ENCODE measurements at places on chromosomes 4 and X. TPM values are rescaled to one million over a fixed set of nuclear protein-coding genes. Genes with fewer than 3 reads are reported as not detected.

Gene CFI
- 76.1 TPM for polyA plus RNA-seq

Gene IRAK1
- 62.3 TPM for polyA plus RNA-seq

DNA sequence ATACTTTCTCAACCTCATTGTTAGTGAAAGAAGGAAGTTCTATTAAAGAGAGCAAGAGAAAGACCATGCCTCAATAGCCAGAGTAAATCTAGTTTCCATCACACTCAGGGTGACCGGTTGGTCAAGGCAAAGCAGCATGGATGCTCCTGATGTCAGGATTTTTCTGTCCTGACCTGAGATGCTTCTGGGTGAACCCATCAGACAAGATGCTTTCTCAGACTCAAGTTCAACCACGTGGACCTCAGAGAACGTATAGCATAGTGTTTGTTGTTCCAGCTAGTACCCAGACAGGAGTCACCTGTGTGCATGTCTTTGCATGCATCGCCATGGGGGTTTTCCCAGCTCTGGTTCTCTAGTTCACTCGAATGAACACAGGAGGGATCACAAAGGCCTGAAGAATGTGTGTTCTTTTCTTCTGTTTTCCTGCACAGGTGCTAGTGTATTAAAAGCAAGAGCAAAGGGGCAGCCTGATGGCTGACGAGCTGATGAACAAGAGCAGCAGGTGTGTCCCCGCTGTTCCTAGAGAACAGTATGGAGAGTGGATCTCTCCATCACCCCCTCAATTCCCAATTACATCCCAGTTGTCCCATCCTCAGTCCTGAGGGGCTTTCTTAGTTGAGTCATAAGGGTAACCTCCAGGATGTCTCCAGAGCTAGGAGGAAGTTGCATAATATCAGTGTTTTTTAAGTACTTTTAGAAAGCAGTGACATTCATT, 110.5 kb upstream of the ENPP6 start:
- DNase-seq: no peak

GRCh38 chr4:120921456-120922380, 808 bp downstream of the PRDM5 start:
- DNase-seq: no peak

GRCh38 chr4:35993606-35994005, 250.7 kb downstream of the ARAP2 start:
- DNase-seq: no peak

- DNase-seq: no peak
These were observed 69.1 kb downstream of the PPP2R2C start for GRCh38 chr4:6403400-6403685.

GRCh38 chr4:125739760-125740159, 425.0 kb downstream of the FAT4 start:
- DNase-seq: no peak
